ENCODE measurements at places on chromosomes 2 and 18.

- no peak for DNase-seq
Measured at GRCh38 chr18:79129120-79129519, 59.9 kb downstream of the ATP9B start.

DNA sequence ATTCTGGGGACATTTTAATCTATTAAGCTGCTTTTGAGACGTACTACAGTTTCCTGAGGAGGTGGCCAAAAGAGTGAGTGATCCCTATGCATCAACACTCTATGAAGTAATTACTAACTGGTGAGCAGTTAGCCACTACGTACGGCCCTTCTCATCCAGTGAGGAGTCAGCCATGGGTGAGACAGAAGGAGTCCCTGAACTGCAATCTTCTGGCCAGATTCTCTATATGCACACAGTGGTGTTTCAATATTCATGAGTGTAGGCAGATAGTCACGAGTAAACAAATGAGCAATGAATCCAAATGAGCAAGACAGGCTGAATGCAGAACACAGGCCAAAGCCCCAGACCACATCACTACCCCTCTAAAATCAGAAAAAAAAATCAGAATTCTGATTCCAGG is 29.8 kb upstream of the TMEM214 start:
- no peak for DNase-seq

DNA sequence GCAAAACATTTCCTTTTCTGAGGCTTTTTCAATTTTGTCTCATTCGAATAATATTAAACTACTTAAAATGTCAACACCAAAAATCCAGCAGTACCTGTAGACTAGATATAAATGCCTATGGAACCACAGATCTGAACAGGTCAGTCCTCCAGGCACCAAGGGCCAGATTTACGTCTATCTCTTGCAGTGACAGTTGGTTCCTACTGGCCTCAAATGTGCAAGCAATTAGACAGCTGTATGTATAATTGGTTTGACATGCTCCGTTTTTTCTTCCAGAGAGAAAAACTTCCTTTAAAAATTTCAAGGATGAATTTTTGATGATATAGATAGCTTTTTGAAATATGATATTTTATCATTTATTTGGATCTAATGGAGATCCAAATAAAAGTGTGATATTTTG is 443.8 kb upstream of the POU3F3 start:
- DNase-seq: no peak

GRCh38 chr2:214651451-214651850 is 158.0 kb downstream of the BARD1 start:
- peak; percentile 39 for DNase-seq
